ENCODE measurements at places on chromosomes 7 and 10.

- peak; percentile 64 for DNase-seq
Measured at GRCh38 chr10:3495281-3495680, 289.7 kb downstream of the KLF6 start.

DNA sequence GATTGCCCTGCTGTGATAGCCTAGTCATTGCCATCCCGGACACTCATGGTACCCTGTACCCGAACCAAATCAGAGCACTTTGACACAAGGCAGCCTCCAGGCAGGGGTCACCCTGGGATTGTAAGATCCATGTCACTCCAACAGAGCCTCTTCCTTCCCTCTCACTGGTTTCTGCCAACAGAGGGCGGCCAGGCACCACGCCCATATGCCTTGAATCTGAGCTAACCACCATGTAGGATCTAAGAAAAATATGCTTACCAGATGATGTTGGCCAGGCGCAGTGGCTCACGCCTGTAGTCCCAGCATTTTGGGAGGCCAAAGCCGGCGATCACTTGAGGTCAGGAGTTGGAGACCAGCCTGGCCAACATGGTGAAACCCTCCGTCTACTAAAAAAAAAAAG lies 389.2 kb upstream of the KLF6 start:
- DNase-seq = peak; percentile 34

DNA sequence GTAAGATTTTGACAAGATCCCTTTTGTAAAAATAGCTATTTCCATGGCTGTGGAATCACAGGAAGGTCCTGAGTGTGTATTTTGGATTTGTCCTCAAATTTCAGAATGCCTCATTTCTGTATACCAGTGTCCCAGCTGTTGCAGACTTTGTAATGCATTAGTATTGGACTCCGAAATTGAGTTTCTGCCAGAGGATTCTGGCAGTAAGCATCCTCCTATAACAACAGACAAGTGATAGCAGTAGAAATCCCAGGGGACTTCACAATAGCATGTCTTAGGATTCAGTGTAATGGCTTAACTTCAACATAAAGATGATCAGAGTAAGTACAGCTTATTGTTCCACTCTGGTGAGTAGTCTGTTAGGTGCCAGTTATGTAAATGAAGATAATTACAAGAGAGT lies 104.6 kb downstream of the FOXP2 start:
- DNase-seq = no peak

DNA sequence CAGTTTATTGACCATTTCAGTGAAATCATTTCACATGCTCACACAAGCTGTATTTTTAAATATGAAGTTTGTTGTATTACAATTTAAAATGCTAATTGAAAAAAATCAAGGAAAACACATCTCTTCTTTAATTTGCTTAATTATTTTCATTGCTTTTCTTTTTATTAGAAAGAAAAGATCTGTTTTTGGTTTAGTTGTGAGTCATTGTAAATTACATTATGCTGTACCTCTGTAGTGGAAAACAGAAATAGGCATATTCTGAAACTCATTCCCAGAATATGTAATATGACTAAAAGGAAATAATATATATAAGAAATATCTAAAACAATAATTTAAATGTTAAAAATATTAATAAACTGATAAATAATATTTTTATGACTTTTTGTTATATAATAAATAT lies 161.9 kb downstream of the HGF start:
- DNase-seq = no peak

DNA sequence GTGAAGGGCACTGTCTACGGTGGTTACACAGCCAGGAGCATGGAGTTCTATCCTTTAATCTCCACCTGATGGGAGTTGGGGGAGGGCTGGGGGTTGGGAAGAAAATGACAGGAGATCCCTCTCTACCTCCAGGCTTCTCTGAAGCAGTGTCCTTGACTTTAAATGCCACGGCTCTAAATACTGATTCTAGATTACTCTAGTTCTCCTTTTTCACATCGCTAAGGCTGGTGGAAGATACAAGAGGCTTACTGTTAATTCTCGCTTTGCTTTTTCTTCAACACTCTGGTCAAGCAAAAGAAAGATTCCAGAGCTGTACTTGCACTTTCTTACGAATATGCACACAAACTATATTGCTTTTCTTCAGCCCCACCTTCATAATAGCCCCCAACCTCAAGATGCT lies 30.5 kb downstream of the ARL3 start:
- DNase-seq = no peak

DNA sequence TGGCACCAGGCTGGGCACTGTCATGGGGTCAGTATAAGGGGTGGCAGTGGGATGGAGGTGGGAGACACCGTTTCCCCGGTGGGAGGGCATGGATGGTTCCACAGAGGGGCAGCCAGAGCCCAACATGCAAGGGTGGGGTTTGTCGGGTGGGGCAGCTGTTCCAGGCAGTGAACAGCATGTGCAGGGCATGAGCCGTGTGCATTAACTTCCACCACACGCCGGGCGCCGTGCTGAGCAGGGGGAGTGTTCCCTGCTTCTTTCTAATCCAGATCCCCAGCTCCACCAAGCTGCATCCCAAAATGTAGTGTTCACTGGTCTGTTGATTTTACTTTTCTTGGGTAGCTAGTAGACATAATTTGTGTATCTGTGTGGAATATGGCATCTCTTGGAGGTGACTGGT lies 29.3 kb downstream of the ADRA2A start:
- no peak for DNase-seq

DNA sequence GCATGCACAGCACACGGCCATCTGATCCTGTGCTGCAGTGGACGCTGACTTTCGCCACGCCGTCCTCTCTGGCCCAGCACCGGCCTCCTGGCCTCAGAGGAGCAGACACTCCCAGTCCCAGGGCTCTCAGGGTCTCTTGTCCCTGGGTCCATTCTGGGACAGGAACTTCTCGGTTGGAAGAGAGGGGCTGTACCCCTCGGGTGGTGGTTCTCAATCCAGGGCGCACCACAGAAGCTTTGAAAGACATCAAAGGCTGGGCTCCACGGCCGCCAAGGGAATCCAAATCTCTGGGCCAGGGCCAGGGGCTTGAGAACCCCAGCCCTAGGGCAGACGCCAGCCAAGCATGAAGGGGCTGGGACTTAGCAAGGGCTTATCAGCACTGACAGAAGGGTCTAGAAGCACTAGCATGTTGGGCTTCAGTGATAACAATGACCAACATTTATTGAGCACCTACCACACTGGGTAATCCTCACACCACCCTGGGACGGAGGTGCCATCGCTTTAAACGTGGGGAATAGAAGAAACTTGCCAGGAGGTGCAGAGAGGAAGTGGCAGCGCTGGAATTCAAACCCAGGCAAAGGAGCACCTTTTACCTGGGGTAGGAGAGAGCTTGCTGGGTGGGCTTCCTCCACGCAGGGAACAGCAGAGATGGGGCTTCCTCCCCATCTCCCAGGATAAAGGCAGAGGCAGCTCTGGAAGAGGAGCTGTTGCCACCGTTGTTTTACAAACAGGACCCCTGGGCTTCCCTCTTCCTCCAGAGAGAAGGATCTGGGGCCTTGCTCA lies 1.8 kb upstream of the PYROXD2 start:
- no peak for DNase-seq

All from fibroblast of villous mesenchyme (primary cell).